ENCODE measurements at places on chromosomes 3 and 15. TPM values are rescaled to one million over a fixed set of nuclear protein-coding genes. Genes with fewer than 3 reads are reported as not detected.

The LARP6 gene
- total RNA-seq: not detected

GRCh38 chr15:98080791-98081190, 120.3 kb downstream of the ARRDC4 start:
- DNase-seq: no peak

DNA sequence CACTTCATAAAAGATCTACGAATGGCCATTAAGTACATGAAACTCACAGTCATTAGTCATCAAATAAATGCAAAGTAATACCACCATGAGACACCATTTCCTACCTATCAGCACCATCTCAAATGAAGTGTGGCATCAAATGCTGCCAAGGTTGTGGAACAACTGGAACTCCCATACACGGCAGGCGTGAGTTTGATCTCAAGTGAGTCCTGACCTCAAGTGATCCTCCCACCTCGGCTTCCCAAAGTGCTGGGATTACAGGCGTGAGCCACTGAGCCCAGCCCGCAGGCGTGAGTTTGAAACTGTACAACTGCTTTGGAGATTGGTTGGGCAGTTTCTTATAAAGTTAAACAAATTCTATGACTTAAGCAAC, 28.8 kb upstream of the HDAC11 start:
- DNase-seq: no peak

GRCh38 chr3:107211608-107212007, 165.6 kb upstream of the CCDC54 start:
- no peak for DNase-seq

GRCh38 chr3:4983739-4984510, 4.7 kb downstream of the BHLHE40 start:
- DNase-seq: peak; percentile 56

DNA sequence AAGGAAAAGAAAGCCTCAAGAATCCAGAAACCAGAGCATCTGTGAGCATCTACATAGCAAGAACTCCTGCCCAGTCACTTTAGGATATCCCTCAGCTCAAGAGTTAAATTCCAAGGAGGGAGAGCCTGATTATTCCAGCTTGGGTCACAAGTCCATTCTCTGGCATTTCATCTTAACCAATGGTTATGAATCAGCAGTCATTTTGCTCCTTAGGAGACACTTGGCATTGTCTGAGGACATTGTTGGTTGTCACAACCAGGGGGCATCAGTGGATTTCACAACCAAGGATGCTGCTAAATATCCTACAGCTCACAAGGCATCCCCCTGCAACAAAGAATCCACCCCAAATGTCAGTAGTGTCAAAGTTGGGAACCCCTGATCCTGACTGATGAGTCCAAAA, 51.0 kb upstream of the LMCD1 start:
- no peak for DNase-seq

The CACNA2D2 gene
- total RNA-seq: 3.0 TPM

GRCh38 chr3:114025451-114025850, 30.9 kb downstream of the CCDC191 start:
- no peak for DNase-seq

The RNU5B-1 gene
- total RNA-seq: not detected

DNA sequence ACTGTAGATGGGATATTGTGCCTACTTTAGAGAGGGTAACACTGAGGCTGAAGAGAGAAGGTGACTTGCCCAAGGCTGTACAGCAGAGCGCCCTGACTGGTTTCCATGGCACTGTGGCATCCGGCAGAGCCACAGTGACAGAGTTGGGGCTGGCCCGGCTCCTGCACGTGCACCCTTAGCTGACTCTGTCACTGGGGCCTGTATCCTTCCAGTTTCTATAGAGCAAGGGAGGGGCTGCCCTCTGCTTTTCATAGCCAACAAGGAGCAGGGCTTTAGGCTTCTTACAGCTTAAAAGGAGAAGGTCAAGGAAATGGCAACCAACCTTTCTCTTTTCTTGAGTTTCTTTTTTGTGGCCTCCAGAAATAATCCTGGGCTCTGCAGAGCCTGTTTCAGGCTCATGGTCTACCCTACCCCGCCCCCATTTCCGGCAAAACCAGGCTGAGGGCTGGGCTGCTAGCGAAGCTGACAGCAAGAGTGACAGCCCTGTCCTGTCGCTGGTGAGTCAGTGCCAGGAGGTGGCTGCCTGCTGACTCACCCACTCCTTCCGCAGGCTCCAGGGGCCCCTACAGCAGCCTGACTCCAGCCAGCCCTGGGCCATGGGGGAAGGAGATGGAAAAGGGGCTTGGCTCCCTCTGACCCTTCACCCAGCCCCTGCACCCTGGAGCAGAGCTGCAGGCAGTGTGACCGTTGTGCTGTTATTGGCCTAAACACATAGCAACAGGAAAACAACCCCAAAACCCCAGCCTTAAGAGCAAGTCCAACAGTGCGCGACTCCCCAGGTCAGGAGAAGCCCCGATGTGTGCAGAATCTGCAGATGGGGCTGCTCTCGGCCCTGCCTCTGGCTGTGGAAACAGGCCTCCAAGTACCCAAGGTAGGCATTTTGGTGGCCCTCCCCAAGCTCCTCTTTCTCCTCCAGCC, 29.8 kb downstream of the SLC6A6 start:
- peak; percentile 88 for DNase-seq

DNA sequence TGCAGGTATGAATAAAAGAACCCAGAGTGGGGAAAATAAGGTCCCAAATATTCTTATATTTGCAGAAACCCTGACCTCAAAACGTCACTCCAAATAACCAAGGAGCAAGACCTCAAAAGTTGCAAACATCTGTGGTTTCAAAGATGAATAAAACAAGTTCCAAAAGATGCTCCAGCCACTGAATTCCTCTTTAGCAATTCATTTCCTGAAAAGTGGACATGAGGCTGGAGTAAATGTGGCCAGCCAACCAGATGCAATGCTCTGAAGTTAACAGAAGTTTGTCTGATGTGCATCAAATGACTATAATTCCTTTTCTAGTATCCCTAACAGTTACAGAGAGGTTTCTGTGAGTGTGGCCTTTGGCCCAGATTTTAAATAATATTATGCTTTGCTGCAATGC, 71.2 kb upstream of the WNT5A start:
- DNase-seq: no peak

Measured in activated naive CD4-positive, alpha-beta T cell treated with anti-CD3 and anti-CD28 coated beads, Interleukin-2, amount 50 U/mL, for 72 hours (primary cell).